Right renal pelvis (tissue), 4 donors: ENCODE measurements at places on chromosomes 5 and 9. TPM values are rescaled to one million over a fixed set of nuclear protein-coding genes. Genes with fewer than 3 reads are reported as not detected.

- no peak for DNase-seq
Observed at GRCh38 chr9:26605367-26605766, 287.2 kb downstream of the CAAP1 start.

- DNase-seq, result no peak
Observed at GRCh38 chr5:163877865-163878264, 372.4 kb downstream of the MAT2B start.

Gene FBP2
- polyA plus RNA-seq, result not detected

Gene TLX3
- not detected for polyA plus RNA-seq
